ENCODE measurements at places on chromosomes 1 and 21. TPM values are rescaled to one million over a fixed set of nuclear protein-coding genes. Genes with fewer than 3 reads are reported as not detected.
A peak's percentile ranks its signal among the peaks of the same experiment; 100 is the strongest.

Gene DISC1
- 0.85 TPM for polyA plus RNA-seq

DNA sequence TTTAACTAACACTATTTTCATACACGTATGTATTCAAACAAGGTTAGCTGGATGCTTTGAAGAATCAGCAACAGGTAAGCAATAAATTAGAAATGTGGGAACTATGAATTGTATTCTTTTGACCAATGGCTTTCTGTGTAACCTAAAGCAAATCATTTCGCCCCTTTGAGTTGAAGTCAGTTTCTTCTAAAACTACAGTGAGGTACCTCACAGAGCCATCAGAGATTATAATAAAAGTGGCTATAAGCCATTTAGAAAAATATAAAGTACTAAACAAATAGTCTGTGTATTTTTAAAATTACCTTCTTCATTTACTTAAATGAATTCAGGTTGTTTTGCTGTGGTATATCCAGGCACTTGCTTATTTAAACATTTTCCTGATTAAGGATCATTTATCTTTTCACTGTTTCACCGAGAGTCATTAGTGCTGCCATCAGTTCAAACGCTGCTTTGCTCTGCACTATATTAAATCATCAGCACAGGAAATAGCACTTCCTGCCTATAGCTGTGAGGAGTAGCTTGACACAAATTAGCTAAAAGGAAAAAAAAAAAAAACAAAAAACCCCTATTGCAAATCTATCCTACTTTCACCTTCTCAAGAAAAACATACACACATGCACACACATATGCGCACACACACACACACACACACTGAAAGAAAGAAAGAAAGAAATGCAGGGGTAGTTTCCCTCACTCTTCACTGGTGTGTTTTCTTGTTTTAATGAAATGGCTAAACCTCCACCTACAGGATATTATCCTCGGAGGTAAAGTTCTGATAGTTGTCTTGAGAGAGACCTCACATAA is 39.8 kb upstream of the C1orf105 start:
- no peaks in the 10 kb centered on the region for H3K36me3 ChIP-seq
- H3K4me1 ChIP-seq, result no peaks in the 10 kb centered on the region
- H3K4me3 ChIP-seq, result no peak overlapping the region

- no peaks in the 10 kb centered on the region for H3K36me3 ChIP-seq
- H3K4me1 ChIP-seq, result no peaks in the 10 kb centered on the region
- H3K4me3 ChIP-seq, result no peak overlapping the region
- no peaks in the 10 kb centered on the region for H3K27me3 ChIP-seq
- no peak overlapping the region for H3K27ac ChIP-seq
- DNase-seq, result peak; percentile 48
These were observed 14.4 kb upstream of the ERVH48-1 start for GRCh38 chr21:42939582-42940413.

DNA sequence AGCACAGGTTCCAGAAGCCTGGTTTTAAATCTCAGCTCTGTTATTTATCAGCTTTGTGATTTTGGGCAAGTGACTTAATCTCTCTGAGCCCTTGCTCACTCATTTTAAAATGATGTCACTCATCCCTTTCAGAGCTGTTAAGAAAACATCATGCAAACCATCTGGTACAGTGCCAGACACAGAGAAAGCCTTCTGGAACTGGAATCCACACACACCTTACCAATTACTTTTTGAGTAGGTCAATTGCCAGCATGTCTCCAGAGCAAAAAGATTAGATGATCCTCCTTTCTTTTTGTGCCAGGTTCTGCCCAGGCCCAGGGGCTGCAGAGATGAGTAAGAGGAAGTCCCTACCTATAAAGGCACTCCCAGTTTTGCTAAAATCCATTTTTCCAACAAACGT is 61.3 kb downstream of the ROR1 start:
- H3K36me3 ChIP-seq, result no peaks in the 10 kb centered on the region
- H3K27ac ChIP-seq, result no peak overlapping the region
- H3K27me3 ChIP-seq, result no peaks in the 10 kb centered on the region
- H3K4me3 ChIP-seq, result no peak overlapping the region
- no peak for DNase-seq

- no peaks in the 10 kb centered on the region for H3K4me1 ChIP-seq
- H3K36me3 ChIP-seq, result no peaks in the 10 kb centered on the region
- peaks cover 2% of the 10 kb centered on the region for H3K27me3 ChIP-seq
- H3K4me3 ChIP-seq, result no peak overlapping the region
These were observed 114.1 kb downstream of the TNR start for GRCh38 chr1:175629318-175629694.

- H3K4me1 ChIP-seq, result no peaks in the 10 kb centered on the region
- H3K27me3 ChIP-seq, result peaks cover 2% of the 10 kb centered on the region
- no peak for DNase-seq
- H3K27ac ChIP-seq, result peak overlapping the region; percentile 97
- no peaks in the 10 kb centered on the region for H3K36me3 ChIP-seq
These were observed 1.3 kb upstream of the LYST start for GRCh38 chr1:235867903-235868469.

DNA sequence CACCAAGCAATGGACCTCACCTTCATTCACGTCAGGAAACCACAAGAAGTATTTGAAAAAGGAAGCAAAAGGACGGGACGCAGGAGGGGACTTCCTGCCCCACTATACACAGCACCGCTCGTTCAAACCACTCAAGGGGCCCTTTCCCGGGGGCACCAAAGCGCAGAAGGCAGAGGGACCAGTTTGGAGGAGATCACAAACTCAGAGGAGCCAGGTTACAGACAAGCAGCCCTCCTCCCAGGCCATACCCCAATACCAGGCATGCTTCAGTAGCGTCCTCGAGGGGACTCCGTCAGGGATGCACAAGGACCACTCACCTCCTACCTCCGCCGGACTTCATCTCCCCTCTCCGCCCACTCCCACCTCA is 685 bp downstream of the CRTC2 start:
- peak overlapping the region; percentile 64 for H3K4me3 ChIP-seq
- H3K27me3 ChIP-seq, result no peaks in the 10 kb centered on the region
- H3K36me3 ChIP-seq, result peaks cover 4% of the 10 kb centered on the region

Gene ACTL8
- polyA plus RNA-seq, result 0.12 TPM

Gene CR1L
- 0.19 TPM for polyA plus RNA-seq

- DNase-seq, result no peak
- no peaks in the 10 kb centered on the region for H3K27me3 ChIP-seq
- H3K27ac ChIP-seq, result no peak overlapping the region
- no peak overlapping the region for H3K4me3 ChIP-seq
These were observed 27.6 kb downstream of the COQ8A start for GRCh38 chr1:226967665-226968064.

DNA sequence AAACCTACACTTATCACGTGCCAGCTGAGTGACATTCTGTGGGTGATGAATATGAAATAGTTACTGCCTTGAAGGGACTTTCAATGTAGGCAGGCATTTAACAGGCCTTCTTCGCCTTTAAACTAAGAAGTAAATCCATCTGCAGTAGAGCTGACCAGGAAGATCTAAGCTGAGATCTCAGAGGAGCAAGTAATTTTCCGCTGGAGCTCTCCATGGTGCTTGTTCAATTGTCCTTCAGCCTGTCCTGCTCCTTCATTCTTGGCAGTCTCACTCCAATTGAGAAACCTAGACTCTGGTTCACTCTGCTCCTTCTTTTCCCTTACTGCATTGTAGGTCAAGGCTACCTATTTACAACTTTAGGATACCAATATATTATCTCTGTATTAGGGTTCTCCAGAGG is 183.5 kb downstream of the HMCN1 start:
- no peak overlapping the region for H3K27ac ChIP-seq
- H3K36me3 ChIP-seq, result no peaks in the 10 kb centered on the region
- H3K4me3 ChIP-seq, result no peak overlapping the region
- no peaks in the 10 kb centered on the region for H3K27me3 ChIP-seq
- peak; percentile 4 for DNase-seq
- H3K4me1 ChIP-seq, result no peaks in the 10 kb centered on the region

Gene NPL
- polyA plus RNA-seq, result 5.7 TPM

Gene PTPN14
- 0.45 TPM for polyA plus RNA-seq

DNA sequence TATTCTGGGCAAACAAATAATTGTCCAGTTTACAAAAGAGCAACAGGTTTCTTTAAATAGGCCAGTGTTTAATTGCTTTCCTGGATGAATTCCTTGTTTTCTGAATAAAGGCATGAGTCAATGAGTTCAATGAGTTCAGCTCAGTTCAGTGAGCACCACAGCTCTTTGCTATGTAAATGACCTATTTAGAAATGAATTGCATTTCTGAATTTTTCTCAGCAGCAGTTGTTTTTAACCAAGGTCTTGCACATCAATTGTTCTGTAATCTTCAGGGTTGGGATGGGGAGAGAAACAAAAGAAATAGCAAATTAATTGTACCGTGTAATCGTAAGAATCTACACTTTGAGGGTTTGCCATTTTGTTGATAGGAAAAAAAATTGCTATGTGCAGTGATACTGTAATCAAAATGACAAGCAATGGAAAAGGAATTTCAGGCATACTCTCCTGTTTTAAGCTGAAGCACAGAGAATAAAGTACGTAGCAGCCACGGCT is 45.7 kb downstream of the MIS18A start:
- H3K27me3 ChIP-seq, result peaks cover 2% of the 10 kb centered on the region
- no peak for DNase-seq
- no peaks in the 10 kb centered on the region for H3K4me1 ChIP-seq
- no peak overlapping the region for H3K4me3 ChIP-seq
